Hematopoietic multipotent progenitor cell treated with erythropoietin and hydrocortisone succinate and interleukin-3 and kit ligand, for 6 days (in vitro differentiated cells): ENCODE measurements at places on chromosomes 4 and X.

DNA sequence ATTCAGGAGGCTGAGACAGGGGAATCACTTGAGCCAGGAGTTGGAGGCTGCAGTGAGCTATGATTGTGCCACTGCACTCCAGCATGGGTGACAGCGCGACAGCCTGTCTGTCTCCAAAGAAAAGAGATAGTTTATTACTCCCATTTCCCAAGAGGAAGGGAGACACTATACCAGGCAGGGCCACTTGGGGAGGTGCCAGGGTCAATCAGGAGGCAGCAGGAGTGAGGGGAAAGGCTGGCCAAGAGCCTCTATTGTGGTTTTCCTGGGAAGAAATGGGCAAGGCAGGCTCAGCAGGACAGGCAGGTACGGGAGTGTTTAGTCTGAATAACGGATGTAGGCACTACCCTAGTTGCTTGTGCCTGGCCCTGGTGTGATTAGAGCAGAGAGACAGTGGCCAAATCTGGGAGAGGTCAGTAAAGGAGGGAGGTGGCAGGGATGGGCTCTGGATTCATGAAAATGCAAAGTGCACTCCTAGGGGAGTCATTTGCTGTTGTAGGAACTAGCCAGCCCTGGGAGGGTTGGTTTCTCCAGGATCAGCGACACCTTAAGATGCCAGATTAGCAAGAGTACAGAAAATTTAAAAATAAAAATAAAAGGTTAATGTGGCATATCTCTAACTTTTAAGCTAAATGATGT lies 20.2 kb upstream of the CDKN2AIP start:
- DNase-seq = no peak

GRCh38 chr4:26346203-26346620 lies 25.4 kb downstream of the RBPJ start:
- DNase-seq = no peak

DNA sequence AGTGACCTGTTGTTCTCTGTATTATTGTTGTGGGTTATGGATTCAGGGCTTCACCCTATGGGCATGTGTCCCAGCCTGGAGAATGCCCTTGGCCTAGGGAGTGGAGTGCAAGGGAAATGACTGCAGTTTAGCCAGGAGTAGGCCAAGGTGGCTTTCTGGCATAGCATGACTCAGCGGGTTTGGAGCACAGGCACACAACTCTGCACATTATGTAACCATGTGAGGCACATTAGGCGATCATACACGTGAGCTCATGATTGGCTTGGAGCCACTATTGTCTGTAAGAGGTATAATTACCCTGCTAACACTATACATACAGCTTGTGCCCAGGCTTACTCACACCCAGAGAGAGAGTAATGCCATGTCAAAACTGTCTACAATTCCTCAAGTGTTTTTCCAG lies 35.1 kb upstream of the TACR3 start:
- DNase-seq = peak; percentile 1

DNA sequence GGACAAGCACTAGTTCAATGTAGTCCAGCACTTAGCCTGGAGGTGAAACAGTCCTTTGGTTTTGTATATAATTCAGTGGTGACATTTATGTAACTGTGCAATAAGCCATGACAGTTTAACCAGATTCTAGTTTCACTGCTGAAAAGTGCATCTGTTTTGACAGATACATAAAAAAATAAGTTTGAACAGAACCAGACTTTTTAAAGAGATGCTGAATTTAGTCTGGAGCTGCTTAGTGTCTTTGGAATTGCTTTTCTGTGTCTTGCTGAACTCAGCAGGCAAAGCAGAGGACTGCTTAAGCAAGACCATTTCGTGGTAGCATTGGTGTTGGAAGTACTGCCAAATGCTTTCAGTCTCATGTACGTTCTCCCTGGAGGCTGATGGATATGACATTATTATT lies 393.5 kb downstream of the MAPK10 start:
- DNase-seq = no peak

- DNase-seq = no peak
Measured at GRCh38 chr4:79763486-79764075, 309.4 kb downstream of the ANTXR2 start.

DNA sequence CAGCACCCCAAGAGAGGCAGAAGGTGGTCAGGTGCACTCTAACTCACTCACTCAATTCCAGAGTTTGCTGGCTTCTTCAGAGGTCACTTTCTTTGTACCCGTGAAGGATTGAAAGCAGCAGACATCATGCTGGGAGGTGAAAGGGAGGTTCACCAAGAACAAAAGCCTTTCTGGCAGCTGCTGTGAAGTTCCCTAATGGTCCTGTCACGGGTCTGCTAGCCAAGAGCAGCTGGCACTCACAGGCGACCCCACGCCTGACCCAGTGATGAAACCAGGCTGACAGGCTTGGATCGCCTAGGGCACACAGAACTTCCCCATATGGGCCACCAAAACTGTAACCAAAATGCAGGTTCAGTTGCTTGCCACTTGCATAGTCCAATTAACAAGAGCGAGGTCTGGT lies 11.8 kb downstream of the NUDT11 start:
- DNase-seq = no peak

DNA sequence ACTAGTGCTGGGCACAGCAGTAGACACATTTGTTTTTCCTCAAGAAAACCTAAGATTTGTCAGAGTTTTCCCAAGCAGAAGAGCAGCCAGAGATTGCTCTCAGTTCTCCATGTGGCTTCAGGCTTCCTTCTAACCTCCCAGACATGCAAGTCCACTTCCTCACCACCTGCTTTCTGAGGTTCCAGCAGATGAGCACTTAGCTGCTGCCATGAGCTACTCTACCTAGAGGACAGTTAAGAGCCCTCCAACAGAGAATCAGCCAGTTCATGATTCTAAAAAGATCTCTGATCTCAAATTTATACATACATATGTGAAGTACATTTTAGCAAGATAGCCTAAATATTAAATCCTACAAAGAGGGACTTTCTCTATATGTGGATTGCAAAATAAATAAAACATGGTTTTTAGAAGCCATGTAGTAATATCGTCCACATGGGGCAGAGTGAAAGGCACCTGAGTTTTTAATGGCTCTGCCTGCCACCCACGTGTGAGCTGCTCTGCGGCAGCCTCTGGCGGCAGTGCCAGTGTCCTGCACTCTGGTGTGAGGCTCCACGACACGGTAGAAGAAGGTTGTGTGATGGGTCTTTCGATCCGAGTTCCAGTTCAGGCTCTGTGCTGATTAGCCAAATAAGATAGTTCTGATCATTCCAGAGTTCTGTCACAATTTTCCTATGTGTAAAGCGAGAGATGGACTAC lies 10.3 kb downstream of the CYP4V2 start:
- DNase-seq = peak; percentile 86

- no peak for DNase-seq
Measured at GRCh38 chrX:17020356-17020755, 73.9 kb downstream of the REPS2 start.

GRCh38 chrX:109472939-109473735 lies 8.7 kb downstream of the GUCY2F start:
- DNase-seq = peak; percentile 50

DNA sequence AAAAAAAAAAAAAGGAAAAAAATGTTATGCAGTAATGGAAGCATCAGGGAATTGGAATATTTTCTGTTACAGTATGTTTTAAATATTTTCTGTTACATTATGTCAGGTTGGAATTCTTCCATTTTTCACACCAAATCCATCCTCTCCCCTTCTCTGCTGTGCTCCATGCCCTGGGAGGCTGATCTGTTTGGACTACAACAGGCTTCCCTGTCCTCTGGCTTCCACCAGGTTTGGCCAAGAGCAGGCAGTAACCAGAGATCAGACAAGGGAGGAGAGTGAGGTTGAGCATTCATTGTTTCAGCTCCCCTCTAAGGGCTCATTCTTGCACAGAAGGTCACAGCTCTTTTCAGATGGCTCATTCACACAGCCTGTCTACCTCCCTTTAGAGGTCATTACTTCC lies 11.7 kb upstream of the TMEM184C start:
- no peak for DNase-seq

DNA sequence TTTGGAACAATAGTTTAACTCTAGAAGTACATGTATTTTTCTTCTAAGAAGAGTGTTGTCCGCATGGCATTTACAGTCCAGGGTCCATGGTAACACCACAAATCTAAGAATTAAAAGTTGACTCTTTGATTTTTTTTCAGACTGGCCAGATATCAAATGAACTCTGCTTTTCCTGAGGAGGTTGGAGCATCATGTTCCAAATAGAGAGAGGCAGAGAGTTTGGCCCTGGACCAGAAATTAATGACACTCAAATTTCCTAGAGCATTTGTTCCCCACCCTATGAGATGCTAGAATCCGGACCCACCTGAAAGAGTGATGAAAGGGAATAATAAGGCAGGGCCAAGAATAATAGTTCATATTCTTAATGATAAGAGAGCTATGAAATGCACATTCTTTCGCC lies 47.0 kb upstream of the NAP1L5 start:
- DNase-seq = no peak

GRCh38 chrX:17535229-17535628 lies 160.2 kb downstream of the NHS start:
- peak; percentile 38 for DNase-seq

- peak; percentile 42 for DNase-seq
Measured at GRCh38 chr4:125283707-125284279, 31.0 kb upstream of the FAT4 start.

- DNase-seq = no peak
Measured at GRCh38 chrX:109774136-109774535, 41.1 kb upstream of the ACSL4 start.

- DNase-seq = no peak
Measured at GRCh38 chrX:13397878-13398818, 78.3 kb upstream of the ATXN3L start.

GRCh38 chr4:3192188-3192587 lies 56.8 kb upstream of the MSANTD1 start:
- no peak for DNase-seq

DNA sequence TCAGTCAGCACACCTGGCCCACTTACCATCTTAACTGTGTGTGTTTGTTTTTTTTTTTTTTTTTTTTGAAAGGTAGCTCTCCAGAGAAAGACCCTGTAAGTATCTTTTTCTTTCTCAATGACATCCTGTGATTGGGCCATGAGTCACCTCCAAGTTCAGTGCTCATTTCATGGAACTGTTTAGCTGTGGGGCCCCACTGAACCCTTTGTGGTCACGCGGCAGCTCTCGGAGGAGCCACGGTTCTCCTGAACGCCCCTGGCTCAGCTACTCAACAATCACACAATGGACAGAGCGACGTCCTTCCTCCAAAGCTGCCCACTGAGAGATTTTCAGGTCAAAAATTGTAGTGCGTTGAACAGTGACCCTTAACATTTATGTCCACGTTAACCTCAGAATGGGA lies 14.2 kb upstream of the IL3RA start:
- DNase-seq = peak; percentile 48

GRCh38 chr4:119025420-119025819 lies 110.2 kb upstream of the MYOZ2 start:
- DNase-seq = peak; percentile 21

- DNase-seq = no peak
Measured at GRCh38 chr4:142440093-142440492, 406.0 kb downstream of the INPP4B start.

DNA sequence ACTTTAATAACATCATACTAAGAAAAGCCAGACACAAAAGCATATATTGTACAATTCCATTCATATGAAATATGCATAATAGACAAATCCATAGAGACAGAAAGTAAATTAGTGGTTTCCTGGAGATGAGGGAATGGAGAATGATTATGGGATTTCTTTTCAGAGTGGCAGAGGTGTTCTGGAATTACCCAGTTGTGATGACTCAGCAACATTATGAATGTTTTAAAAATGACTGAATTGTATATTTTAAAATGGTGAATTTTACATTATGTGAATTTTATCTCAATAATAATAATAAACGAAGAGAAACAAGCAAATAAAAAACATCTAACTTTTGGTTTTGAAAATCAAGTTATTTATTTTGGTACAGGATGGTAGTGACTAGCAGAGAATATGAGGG lies 11.2 kb downstream of the ZXDA start:
- DNase-seq = no peak

DNA sequence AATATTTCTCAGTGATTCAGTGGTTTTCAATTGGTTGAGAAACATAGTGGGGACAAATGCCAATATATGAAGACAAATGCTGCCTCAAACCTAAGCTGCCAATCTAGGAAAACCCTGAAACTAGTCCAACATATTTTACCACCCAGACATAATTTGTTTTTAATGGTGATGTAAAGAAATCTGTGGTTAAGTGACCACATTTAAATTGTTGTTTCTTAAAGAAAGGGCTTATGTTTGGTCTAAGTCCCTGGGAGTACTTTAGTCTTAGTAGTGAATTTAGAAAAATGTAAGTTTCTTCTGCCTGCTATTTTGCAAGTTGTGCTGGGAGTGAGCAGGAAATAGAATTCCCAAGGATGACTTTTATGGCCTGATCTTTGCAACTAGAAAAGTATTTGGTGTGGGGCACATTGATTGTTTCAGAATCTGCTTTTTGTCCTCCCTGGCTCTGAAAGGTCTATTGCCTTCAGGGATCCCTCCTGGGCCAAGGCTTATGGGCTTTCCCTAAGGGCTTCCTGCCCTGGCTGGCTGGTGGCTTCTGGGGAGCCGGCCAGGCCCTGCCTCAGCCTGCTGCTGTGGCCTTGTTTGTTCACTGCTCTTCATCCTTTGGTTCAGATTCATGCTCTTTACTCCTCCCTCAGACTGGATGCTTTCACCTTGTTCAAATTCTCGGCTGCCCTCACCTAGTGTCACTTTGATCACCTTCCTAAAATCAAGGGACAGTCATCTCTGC lies 169.8 kb upstream of the JADE1 start:
- no peak for DNase-seq

DNA sequence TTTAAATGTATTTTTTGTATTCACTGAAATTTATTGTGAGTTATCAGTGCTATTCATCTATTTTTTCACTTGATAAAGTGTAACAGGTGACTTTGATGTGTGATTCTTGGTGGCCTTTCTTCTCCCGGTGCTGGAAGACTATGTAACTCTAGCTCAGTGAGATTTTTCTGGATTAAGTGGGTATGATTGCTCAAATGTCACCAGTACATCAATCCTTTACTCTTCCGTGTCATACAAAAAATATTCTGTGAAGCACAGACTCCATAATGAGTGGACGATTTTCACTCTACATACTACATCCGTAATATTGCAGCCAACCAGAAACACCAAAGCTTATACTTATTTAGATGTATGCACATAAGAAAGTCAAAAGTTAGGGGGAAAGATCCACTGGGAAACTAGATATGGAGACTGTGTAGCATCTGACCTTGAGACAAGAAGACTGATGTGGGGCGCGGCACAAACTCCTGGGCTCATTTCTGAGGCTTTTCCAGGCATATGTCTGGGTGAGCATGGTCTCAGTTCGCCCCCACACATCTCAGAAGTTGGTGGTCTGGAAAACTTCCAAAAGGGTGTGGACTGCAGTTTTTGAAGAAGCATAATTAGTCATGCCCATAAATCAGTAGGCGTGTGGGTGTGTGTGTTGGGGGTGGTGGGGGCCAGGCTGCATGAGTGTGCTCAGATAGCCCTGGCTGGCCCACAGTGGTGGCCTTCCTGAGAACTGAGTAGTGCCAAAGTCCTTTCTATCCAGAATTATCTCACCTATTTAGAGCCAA lies 53.9 kb upstream of the TENM3 start:
- peak; percentile 12 for DNase-seq
